Stimulated activated CD4-positive, alpha-beta T cell treated with anti-CD3 and anti-CD28 coated beads, Interleukin-1b, Interleukin-23, amount 100 ng/mL, for 24 hours (primary cell): ENCODE measurements at places on chromosomes 12 and 14.

DNA sequence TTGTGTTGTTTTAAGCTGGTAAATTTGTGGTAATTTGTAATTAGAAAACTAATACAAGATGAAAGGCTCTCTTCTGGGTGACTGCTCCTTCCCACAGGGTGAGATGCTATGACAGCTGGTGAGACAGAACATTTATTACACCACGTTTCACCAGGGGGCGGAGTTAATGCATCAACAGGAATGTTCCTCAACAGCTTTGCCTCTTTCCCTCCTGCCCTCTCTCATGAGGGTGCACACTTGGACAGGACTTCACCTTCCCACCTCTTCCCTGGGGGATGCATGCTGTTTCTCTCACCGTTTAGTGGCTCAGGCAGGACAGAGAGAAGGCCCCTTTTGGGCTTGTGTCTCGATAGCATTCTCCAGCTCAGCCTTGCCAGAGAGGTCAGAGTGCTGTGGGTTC, 13.4 kb upstream of the PPP1R1A start:
- DNase-seq, result no peak

GRCh38 chr12:132238884-132239283, 90.5 kb downstream of the GALNT9 start:
- DNase-seq, result no peak

- no peak for DNase-seq
These were observed 23.0 kb downstream of the SH2B3 start for GRCh38 chr12:111428728-111429175.

DNA sequence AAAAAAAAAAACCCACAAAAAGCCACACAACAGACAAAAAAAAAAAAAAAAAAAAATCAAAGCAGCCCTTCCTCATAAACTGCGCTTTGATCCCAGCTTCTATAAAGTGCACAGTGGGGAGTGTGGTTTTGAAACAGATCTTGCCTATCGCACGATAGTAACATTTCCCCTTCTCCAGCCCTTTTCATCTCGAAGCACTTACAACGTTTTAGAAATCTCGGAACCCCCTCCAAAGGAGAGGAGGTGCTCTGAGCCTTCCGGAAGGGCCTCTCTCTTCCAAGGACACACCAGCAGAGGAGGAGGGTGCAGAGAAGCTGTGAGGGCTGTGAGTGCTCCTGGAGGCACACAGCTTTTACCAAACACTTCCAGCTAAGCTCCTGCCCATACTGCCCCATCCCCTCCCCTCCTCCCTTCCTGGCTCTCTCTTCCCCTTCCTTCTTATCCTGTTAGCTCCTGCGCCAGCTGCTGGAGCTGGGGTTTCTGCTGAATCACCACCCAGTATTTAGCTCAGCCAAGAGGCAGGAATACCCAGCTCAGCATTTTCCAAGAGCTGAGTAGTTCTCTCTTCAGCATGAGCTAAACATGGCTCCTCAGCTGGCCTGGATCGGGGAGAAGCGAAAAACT, 28.4 kb downstream of the SLC7A8 start:
- no peak for DNase-seq

- no peak for DNase-seq
These were observed 30.6 kb downstream of the HCAR2 start for GRCh38 chr12:122672515-122672914.

- no peak for DNase-seq
These were observed 35.3 kb downstream of the KLRK1 start for GRCh38 chr12:10354502-10354901.

GRCh38 chr12:67981287-67982162, 7.7 kb upstream of the IFNG-AS1 start:
- no peak for DNase-seq

GRCh38 chr14:21509432-21510143, 1.6 kb downstream of the METTL3 start:
- no peak for DNase-seq

- DNase-seq, result no peak
These were observed 18.4 kb downstream of the LMO3 start for GRCh38 chr12:16587514-16587913.

- no peak for DNase-seq
These were observed 58.3 kb upstream of the PTPRB start for GRCh38 chr12:70695361-70696023.

DNA sequence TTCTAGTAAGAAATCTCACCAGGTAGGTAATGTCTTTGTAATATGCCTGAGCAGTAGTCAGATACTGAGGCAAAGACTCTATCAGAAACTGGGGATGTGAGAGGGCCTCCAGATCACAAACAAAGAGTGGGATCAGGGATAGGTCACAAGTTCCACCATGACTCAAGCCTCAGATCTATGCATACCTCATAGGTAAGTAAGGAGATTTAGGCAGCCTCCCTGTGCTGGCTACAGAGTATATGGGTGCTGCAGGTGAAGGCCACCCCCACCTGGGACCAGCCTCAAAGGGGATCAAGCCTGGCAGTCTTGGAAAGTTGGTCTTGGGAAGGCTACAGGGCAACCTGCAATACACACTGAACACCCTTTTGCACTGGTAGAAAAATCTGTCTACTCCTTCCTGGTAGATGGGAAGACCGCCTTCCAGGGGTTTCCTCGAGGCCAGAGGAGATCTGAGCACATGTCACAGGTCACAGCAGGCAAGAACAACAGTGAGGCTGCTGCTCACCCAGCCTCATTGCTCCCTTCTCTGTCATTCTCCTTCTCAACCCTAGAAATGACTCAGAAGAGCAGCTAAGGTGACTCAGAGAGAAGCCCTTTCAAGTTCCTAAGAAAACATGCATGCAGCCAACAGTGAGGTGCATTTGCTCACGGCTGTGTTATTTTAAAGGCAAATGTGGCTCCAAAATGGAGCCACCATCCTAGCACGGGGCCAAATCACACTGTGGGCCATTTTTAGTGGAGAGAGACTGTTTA, 143.4 kb upstream of the CDKN3 start:
- DNase-seq, result no peak

- DNase-seq, result no peak
These were observed 179.3 kb upstream of the RMST start for GRCh38 chr12:97283297-97283696.

GRCh38 chr12:75712223-75712622, 200.8 kb upstream of the KRR1 start:
- no peak for DNase-seq

DNA sequence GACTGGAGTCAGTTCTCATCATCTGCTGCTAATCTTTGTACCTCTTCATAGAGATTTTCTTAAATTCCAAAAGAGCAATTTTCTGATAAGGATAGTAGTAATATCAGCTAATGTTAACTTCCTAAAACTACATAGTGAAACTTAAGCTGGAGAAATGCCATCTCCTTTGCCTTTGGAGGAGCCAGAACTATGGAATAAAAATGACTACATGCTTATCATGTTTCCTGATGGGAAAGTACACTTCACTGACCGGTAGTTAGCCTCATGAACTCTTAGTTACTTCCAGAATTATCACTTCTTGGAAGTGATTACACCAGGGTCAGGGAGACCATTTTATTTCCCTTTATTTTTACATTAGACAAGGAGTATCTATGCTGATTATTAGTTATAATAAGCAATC, 1222.1 kb upstream of the TMEM132C start:
- DNase-seq, result no peak

DNA sequence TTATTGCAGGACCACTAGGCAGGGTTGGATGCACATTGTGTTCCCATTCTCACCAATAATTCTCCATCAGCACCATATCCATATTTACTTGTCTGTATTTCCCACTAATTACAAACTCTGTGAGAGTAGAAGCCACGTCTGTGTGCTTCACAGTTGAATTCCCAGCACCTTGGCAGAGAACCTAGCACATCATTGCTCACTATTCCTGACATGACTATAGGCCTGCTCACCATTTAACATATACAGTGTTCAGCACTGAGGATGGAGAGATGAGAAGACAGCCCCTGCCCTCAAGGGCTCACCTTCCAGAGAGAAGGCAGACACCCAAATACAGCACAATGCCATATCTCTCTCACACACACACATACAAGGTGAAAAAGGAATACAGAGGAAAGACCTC, 5.0 kb downstream of the DAD1 start:
- no peak for DNase-seq

GRCh38 chr12:124823272-124823970, 40.2 kb downstream of the SCARB1 start:
- no peak for DNase-seq

DNA sequence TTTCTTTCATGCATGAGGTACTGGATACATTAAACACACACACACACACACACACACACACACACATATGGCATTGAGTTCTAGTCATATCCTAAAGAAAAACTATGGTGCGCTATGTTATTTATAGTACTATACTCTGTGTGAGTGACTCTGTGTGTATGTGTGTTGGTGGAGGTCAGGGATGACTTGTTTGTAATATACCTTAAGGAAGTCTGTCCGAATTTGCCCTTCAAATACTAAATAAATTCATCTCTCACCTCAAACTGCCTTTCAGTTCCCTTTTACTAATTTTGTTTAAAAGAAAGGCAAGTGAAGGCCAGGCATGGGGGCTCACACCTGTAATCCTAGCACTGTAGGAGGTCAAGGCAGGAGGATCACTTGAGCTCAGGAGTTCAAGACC, 2.1 kb upstream of the AKAP5 start:
- no peak for DNase-seq

DNA sequence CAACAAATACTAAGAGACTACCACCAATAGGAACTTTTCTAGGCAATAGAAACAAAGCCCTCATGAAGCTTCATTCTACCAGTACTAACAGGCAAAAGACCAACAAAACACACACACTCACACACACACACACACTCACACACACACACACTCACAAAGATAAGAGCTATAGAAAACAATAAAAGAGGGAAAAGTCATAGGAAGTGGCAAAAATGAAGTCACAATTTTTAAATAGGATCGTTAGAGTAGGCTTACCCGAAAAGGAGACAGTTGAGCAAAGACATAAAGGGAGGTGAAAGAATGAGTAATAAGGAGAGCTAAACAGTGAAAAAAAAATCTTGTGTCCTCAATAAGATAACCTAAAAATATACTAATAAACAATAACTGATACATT, 66.5 kb downstream of the C2CD5 start:
- DNase-seq, result no peak

DNA sequence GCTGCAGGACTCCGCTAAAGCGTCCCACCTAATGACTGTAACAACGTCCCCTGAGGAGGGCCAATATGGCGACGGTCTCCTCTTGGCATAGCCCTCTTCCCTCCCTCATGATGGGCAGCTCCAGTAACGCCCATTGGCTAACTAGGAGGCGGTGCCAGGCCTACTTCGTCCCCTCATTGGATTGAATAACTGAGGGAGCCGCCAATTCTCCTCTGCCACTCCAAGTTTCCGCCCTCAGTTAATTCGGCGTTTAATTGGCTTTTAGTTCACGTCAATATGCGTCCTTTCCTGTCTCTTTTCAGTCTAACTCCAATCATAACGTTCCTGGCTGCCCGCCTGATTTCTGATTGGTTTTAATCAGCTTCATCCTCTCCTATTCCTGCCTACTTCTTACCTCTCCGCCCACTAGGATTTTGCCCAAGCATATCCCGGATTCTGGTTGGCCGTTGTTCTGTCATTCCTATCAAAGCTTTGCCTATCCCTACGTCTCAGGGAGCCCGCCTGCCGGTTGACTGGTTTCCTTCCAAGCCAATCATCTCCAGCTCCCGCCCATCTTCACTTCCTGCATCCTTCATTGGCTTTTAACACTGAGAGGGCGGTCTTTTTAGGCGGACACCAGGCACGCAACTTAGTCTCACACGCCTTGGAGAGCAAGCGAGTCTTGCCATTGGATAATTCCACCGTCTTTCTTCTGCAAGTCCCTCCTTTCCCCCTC, 430 bp upstream of the SP1 start:
- DNase-seq, result peak; percentile 98

DNA sequence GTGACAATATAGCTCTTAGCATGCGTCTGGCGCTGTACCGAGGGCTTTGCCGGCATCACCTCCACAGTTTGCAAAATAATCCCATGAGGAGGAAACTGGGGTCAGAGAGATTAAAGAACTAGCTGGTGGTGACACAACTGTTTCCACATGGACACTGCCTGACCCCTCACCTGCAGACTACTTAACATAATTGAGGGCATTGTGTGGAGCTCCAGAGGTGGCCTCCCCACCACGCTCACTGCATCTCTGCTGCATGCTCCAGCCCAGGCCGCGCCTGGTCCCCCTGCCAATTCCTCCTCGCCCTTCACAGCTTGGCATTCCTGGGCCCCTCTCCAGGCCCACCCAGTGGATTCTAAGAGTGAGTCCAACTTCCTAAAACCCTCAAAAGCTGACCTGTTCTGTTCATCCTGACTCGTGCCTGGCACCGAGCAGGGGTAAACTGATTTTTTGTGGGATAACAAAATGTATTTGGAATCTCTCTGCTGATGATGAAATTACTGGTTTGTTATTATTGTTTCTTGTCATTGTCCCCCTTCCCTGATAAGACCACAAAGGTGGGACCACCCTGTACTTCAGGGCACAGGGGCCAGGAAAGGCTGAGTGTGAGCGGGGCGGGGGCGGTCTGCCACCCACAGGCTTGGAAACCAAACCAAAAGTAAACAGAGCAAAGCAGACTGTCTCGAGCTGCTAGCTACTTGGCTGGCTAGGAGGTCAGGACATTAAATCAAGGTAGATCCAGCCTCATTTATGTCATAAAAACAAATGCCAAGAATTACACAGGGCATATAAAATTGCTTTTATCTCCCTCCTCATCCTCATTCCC, 40.6 kb downstream of the CHGA start:
- no peak for DNase-seq

- no peak for DNase-seq
These were observed 3.2 kb downstream of the CRIP2 start for GRCh38 chr14:105477660-105478397.

DNA sequence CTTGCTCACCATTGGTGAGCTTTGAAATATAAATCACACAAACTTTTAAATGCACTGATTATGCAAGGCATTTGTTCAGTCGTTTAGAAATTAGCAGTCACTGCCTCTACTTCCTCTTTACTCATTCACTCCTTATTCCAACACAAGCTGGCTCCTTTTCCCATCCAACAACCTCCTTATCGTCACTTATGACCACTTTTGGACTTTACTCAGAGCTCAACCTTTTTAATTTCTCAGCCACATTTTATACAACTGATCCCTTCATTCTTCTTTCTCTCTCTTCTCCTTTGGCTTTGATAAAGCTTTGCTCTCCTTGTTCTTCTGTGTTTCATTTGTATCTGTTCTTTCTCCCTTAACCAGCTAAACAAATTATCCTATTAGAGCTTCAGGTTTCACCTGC, 126.4 kb upstream of the PLEKHA5 start:
- no peak for DNase-seq

DNA sequence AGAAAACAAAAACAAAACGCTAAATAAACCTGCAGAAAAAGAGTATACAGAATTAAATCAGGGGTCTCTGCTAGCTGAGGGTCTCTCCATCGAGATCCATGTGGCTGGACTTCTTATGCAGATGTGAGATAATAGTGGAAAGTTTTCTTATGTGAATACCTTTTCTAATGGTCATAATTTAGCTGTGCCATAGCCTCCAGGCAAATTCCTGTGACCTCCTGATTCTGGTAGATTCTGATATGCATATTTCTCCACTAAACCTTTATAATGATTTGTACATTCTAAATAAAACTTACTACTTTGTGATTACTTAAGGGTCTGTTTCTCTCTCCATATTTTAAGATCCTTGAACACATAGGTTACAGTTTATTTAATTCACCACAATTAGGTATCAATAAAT, 1002.6 kb downstream of the GALC start:
- no peak for DNase-seq

- DNase-seq, result no peak
These were observed 66.7 kb downstream of the CCER1 start for GRCh38 chr12:90888316-90888715.
